Activated T-helper 1 cell treated with anti-CD3 and anti-CD28 coated beads, Interleukin-12 subunit alpha, Interleukin-12 subunit beta, Interleukin-2, Interleukin-4 antibody, amounts not matched to agents 30 ng/mL and 10 ng/mL and 1 ng/mL, durations not matched to agents 14 hours and 24 hours and 36 hours (primary cell): ENCODE measurements at places on chromosomes 4 and X. TPM values are rescaled to one million over a fixed set of nuclear protein-coding genes. Genes with fewer than 3 reads are reported as not detected.

DNA sequence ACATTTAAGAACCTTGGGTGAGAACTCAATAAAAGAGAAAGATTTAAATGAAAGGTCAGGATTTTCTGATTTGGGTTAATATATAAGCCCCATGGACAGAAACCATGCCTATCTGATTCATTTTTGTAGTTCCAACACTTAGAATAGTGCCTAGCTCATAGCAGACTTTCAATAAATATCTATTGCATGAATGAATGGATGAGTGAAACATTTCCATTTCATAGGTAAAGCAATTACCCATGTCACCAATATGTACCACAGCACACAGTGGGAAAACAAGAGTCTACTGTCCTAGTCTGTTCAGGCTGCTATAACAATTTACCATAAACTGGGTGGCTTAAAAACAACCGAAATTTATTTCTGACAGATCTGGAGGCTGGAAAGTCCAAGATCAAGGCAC is 63.9 kb upstream of the PTPN13 start:
- no peaks in the 10 kb centered on the region for H3K36me3 ChIP-seq
- DNase-seq: no peak
- no peak overlapping the region for H3K27ac ChIP-seq
- H3K4me3 ChIP-seq: no peak overlapping the region
- peaks cover 13% of the 10 kb centered on the region for H3K27me3 ChIP-seq

DNA sequence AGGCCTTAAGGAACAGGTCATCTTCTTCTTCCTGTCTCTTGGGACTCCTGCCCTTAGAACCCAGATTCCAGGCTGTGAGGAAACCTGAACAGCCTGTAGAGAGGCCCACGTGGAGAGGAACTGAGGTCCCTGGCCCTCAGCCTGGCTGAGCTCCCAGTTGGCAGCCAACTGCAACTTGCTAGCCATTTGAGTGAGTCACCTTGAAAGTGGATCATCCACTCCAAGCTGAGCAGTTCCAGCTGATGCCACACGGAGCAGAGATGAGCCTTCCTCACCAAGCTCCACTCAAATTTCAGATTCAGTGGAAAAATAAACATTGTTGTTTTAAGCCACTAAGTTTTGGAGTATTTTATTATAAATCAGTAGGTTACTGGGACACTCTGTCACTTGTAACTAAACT is 392.5 kb downstream of the BCOR start:
- DNase-seq: no peak
- H3K4me3 ChIP-seq: no peak overlapping the region
- H3K27me3 ChIP-seq: no peaks in the 10 kb centered on the region
- no peaks in the 10 kb centered on the region for H3K4me1 ChIP-seq
- H3K27ac ChIP-seq: no peak overlapping the region
- H3K36me3 ChIP-seq: no peaks in the 10 kb centered on the region

GRCh38 chr4:73068491-73069337 is 802 bp downstream of the COX18 start:
- H3K27me3 ChIP-seq: no peaks in the 10 kb centered on the region
- DNase-seq: no peak
- H3K27ac ChIP-seq: peak overlapping the region; percentile 99
- peaks cover 52% of the 10 kb centered on the region for H3K4me1 ChIP-seq

GRCh38 chrX:45876206-45876605 is 669.0 kb downstream of the ZNF674 start:
- H3K27me3 ChIP-seq: peaks cover 2% of the 10 kb centered on the region
- no peak for DNase-seq
- H3K27ac ChIP-seq: no peak overlapping the region
- H3K4me1 ChIP-seq: peaks cover 4% of the 10 kb centered on the region
- H3K4me3 ChIP-seq: no peak overlapping the region

- H3K36me3 ChIP-seq: no peaks in the 10 kb centered on the region
- no peak for DNase-seq
- no peaks in the 10 kb centered on the region for H3K4me1 ChIP-seq
- no peak overlapping the region for H3K4me3 ChIP-seq
- H3K27ac ChIP-seq: no peak overlapping the region
- no peaks in the 10 kb centered on the region for H3K27me3 ChIP-seq
Observed at GRCh38 chr4:8255698-8256441, 13.7 kb upstream of the HTRA3 start.

DNA sequence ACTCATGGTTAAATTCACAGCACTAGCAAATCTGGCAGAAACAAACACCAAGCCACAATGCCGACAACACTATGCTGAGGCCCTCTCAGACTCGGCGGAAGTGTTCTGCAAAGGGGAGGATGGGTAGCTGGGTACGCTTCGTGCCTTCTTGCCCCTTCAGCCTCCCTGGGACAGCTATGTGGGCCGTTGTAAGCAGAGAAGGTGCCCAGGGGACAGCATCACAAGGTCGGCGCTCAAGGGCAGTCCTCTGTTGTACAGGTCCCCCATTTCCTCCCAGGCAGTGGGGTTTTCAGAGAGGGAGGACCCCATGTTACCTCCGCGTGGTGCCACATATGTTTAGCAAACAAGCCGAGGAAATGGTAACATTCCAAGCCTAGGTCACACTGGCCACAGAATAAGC is 173.6 kb downstream of the AFAP1 start:
- no peak for DNase-seq
- no peak overlapping the region for H3K27ac ChIP-seq
- H3K27me3 ChIP-seq: peaks cover 2% of the 10 kb centered on the region
- H3K36me3 ChIP-seq: peaks cover 3% of the 10 kb centered on the region

GRCh38 chrX:107662145-107662544 is 33.8 kb downstream of the PRPS1 start:
- H3K36me3 ChIP-seq: no peaks in the 10 kb centered on the region
- no peak overlapping the region for H3K4me3 ChIP-seq
- no peaks in the 10 kb centered on the region for H3K27me3 ChIP-seq
- no peaks in the 10 kb centered on the region for H3K4me1 ChIP-seq

GRCh38 chr4:160510928-160511327 is 1408.0 kb downstream of the RAPGEF2 start:
- H3K36me3 ChIP-seq: no peaks in the 10 kb centered on the region
- H3K4me1 ChIP-seq: no peaks in the 10 kb centered on the region
- no peak overlapping the region for H3K4me3 ChIP-seq
- no peak for DNase-seq
- no peaks in the 10 kb centered on the region for H3K27me3 ChIP-seq

- no peak overlapping the region for H3K27ac ChIP-seq
- no peaks in the 10 kb centered on the region for H3K27me3 ChIP-seq
- H3K4me3 ChIP-seq: no peak overlapping the region
- no peak for DNase-seq
Observed at GRCh38 chr4:2257361-2258081, 4.4 kb downstream of the MXD4 start.

DNA sequence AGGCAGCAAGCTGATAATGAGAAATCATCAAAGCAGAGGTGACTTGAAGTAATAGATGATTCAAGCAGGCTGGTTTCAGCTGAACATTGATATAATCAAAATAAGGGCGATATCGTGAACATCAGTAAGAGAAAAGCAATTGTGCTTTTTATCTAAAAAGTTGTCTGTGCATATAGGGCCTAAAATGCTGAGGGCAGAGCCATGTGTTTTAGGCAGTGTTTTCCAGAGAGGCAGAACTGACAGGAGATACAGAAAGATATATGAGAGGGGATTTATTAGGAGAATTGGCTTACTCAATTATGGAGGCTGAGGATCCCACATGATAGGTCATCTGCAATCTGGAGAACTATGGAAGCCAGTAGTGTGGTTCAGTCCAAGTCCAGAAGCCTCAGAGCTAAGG is 136.5 kb upstream of the NPY2R start:
- H3K4me3 ChIP-seq: no peak overlapping the region
- no peak for DNase-seq
- H3K4me1 ChIP-seq: no peaks in the 10 kb centered on the region
- H3K27ac ChIP-seq: no peak overlapping the region
- H3K36me3 ChIP-seq: no peaks in the 10 kb centered on the region

DNA sequence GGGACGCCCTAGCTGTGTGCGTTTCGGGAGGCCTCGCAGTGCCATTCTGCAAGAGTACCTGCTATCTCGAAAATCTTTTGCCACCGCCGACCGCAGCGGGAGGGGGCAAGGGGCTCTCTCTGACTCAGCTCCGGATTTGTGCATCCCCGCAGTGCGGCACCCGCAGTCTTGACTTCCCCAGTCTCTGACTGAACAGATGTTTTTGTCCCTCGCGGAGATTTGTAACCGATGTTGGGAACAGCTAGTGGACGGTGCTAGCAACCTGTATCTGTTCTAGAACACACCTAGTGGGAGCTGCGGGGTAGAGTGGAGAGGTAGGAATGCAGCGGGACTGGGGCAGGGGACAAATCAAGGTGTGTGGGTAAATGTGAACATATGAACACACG is 17.2 kb downstream of the NKX6-1 start:
- H3K27ac ChIP-seq: no peak overlapping the region
- no peak for DNase-seq
- H3K4me1 ChIP-seq: peaks cover 5% of the 10 kb centered on the region
- peaks cover 2% of the 10 kb centered on the region for H3K36me3 ChIP-seq
- H3K27me3 ChIP-seq: peaks cover 60% of the 10 kb centered on the region
- no peak overlapping the region for H3K4me3 ChIP-seq

DNA sequence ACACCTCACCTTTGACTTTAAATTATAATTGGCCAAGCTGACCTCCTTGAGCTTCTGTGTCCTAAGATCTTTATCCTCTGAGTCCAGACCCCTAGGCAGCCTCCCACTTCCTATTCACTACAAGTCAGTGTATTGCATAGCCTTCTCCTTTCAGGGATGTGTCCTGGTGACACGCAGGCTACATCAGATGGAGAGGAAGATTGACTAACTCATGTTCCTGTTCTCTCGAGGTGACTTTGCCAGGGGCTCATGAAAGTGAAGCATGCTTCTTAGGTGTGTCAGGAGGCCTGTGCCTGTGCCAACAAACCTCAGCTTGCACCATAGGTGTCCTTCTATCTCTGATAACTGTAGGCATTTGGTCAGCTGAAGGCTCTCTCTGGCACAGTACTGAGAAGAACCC is 195.7 kb upstream of the HS3ST1 start:
- no peak overlapping the region for H3K4me3 ChIP-seq
- no peaks in the 10 kb centered on the region for H3K36me3 ChIP-seq
- H3K27ac ChIP-seq: no peak overlapping the region

GRCh38 chr4:86302251-86302650 is 57.6 kb downstream of the MAPK10 start:
- H3K36me3 ChIP-seq: no peaks in the 10 kb centered on the region
- peaks cover 1% of the 10 kb centered on the region for H3K27me3 ChIP-seq
- H3K27ac ChIP-seq: no peak overlapping the region
- no peaks in the 10 kb centered on the region for H3K4me1 ChIP-seq
- DNase-seq: no peak
- H3K4me3 ChIP-seq: no peak overlapping the region

GRCh38 chr4:64539234-64539849 is 130.1 kb upstream of the TECRL start:
- H3K36me3 ChIP-seq: no peaks in the 10 kb centered on the region
- no peak overlapping the region for H3K4me3 ChIP-seq
- peaks cover 2% of the 10 kb centered on the region for H3K27me3 ChIP-seq
- H3K27ac ChIP-seq: no peak overlapping the region

DNA sequence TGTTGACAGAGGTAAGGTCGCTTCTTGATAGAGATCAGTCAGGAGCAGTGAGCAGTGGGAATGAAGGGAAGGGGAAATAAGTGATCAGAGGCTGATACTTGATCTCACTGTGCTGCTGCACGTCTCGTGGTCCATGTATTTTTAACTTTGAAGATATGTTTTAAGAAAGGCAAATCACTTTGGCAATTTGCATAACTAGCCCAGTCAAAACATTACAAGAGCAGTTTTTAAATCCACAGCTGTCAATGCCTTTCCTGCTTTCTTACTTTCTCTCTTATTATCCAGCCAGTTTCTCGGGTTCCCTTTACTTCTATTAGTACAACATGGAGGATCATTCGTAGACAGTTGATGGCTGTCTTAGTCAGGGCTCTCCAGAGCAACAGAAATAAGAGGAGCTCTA is 472.8 kb downstream of the TMA16 start:
- H3K27ac ChIP-seq: no peak overlapping the region
- H3K27me3 ChIP-seq: no peaks in the 10 kb centered on the region
- no peak for DNase-seq

DNA sequence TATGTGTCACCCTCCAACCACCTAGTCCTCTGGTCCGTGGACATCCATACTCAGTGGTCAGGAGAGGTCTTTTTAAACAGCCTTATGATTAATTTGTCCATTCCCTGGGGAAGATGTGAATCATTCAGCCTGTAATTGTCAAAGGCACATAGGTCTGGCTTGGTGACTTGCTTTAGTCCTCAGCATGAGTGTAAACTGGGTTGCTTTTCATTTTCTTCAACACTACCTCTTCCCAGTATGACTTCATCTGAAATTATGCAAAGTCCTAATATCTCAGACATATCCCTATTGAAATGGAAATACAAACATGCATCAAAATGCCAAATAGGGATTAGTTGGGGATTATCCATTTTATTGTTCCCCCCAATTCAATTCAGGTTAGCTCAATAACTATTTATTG is 208.3 kb upstream of the AMOT start:
- DNase-seq: no peak
- no peaks in the 10 kb centered on the region for H3K27me3 ChIP-seq
- no peaks in the 10 kb centered on the region for H3K36me3 ChIP-seq
- no peak overlapping the region for H3K27ac ChIP-seq
- H3K4me1 ChIP-seq: no peaks in the 10 kb centered on the region

- no peak overlapping the region for H3K4me3 ChIP-seq
- DNase-seq: no peak
Observed at GRCh38 chr4:122903766-122904288, 18.6 kb downstream of the NUDT6 start.

DNA sequence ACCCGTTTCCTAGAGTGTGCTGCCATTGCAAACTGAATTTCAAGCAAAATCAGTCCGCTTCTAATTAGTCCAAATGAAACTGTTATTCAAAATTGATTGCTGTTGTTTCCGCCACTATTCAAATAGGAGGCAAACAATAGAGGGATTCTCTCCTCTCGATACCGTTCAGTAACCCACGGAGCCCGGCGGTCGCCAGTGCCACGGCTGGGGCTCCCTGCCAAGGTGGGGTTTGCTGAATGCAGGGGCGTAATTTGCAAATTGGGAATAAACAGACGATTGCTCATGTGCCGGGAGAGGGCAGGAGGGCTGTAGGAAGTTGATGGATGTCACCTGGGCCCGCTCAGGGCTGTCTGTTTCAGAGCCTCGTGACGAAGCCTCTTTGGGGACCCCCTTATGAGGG is 8.8 kb downstream of the ADRA2C start:
- H3K4me3 ChIP-seq: no peak overlapping the region
- H3K4me1 ChIP-seq: no peaks in the 10 kb centered on the region
- DNase-seq: no peak
- no peaks in the 10 kb centered on the region for H3K27me3 ChIP-seq
- H3K27ac ChIP-seq: no peak overlapping the region
- H3K36me3 ChIP-seq: no peaks in the 10 kb centered on the region

Gene SPANXA1
- total RNA-seq: not detected in 2 replicates

Gene LANCL3
- 0.29 and 0.49 TPM in 2 replicates for total RNA-seq

Gene MAGEB2
- total RNA-seq: not detected in 2 replicates

Gene NAA11
- total RNA-seq: not detected in 2 replicates

Gene SORCS2
- not detected in 2 replicates for total RNA-seq

Gene FAM184B
- total RNA-seq: not detected in 2 replicates

Gene GIMD1
- total RNA-seq: not detected in 2 replicates

Gene CXorf49B
- total RNA-seq: not detected in 2 replicates

Gene ITM2A
- 114 and 116 TPM in 2 replicates for total RNA-seq

Gene CPLX1
- 1.3 and 1.5 TPM in 2 replicates for total RNA-seq

Gene RBMXL3
- not detected in 2 replicates for total RNA-seq
